ENCODE measurements at places on chromosomes 6 and 20.

DNA sequence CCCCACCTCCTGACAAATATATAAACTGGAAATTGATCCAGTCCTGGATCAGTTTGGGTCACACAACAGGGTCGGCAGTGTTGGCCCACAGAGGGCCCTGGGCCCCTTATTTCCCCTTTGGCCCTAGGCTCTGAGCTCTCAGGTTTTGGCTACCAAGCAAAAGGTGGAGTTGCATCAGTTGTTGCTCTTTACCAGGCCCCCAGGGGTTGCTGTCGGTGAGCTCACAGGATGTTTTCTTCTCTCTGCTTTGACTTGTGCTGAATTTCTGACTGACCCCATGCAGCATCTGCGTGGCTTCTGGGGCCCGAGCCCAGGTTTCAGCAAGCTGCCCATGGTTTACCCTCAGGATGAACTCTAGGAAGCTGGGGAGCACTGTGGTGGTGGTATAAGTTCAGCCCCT lies 44.6 kb downstream of the PPARD start:
- no peak for DNase-seq

DNA sequence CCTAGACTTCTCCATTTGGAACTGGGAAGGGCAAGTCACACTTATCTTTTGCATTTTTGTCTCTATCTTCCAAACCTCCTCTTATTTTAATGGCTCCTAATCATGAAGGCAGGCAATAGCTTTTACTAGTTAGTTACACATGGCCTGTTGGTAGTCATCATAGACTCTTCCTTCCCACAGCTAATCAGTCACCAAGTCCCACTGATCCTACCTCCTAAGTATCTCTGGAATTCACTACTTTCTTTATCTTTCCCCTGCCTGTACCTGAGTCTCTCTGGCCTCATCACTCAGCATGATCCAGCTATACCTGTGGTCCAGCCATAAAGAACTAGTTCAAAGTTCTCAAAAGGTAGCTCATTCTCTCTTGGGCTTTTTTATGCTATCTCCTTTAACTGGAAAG lies 18.8 kb downstream of the TMX4 start:
- DNase-seq = no peak

DNA sequence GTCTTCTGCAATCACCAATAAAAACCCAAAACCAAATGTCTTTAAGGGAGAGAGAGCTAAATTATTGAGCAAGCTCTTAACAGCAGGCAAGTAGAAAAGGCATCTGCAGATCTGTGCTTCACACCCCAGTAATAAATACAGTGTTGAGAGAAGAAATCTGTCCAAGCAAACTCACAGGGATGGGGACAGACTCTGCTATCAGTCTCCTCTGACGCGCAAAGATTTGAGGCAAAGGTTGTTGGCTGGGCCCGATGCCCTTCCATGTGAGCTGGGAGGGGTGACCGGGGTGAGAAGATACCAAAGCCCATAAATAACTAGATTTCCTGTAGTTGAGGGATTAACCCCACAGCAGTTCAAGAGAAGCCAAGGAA lies 315.2 kb upstream of the SOX4 start:
- no peak for DNase-seq

DNA sequence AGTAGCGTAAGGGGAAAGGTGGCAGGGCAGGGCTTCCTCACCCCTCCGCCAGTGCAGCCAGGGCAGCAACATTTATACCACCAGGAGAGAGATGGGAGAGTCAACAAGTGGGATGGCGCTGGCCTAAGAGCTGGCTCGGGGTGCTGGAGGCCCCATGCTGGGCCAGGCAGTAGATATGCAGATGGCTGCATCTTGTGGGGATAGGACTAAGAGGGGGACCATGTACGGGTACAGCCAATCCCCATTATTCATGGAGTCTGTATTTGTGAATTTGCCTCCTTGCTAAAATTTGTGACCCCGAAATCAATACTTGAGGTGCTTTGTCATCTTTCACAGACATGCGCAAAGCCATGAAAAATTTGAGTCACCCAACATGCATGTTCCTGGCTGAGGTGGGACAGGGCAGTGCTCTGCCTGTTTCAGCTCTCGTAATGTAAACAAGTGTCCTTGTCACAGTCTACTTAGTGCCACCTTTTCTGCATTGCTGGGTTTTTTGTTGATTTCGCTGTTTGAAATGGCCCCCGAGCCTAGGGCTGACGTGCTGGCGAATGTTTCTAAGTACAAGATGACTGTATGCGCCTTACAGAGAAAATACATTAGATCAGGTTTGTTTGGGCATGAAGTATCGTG lies 27.5 kb upstream of the TAF8 start:
- no peak for DNase-seq
